Stimulated activated CD4-positive, alpha-beta T cell treated with anti-CD3 and anti-CD28 coated beads, Interleukin-2, amount 100 ng/mL, for 24 hours (primary cell): ENCODE measurements at places on chromosomes 4 and X.

DNA sequence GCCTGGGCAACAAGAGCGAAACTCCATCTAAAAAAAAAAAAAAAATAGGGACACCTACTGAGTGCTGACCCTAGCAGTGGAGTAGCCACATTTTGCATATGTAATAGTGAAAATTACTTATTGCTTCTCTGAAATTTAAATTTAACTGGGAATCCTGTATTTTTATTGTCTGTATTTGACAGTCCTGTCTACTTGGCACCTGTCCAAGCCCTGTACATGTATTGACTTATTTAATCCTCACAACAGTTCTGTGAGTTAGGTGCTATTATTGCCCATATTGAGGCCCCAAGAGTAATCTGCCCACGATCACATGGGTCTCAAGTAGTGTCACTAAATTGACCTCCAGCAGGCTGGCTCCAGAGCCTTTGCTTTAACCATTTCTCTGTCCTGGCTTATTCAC lies 81.6 kb downstream of the WDR19 start:
- DNase-seq: no peak

- no peak for DNase-seq
These were observed 182.7 kb downstream of the ANK2 start for GRCh38 chr4:113232194-113232593.

DNA sequence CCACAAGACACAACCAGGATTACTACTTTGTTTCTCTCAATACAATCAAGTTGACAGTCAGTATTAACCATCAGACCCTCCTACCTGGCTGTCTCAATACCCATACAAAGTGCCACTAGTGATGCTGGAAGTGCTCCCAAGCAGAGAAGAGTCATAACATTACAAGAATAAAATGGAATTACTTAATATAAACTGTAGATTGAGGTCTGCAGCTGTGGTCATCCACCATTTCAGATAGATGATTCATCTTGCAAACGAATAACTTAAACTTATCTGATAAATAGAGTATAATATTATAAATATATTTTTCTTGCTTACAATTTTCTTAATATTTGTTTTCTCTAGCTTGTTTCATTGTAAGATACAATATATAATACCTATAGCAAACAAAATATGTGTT lies 1034.2 kb upstream of the PCDH10 start:
- no peak for DNase-seq

- no peak for DNase-seq
These were observed 20.9 kb upstream of the SOD3 start for GRCh38 chr4:24774452-24774851.

- DNase-seq: no peak
These were observed 107.6 kb upstream of the FAM9B start for GRCh38 chrX:9141496-9141895.

DNA sequence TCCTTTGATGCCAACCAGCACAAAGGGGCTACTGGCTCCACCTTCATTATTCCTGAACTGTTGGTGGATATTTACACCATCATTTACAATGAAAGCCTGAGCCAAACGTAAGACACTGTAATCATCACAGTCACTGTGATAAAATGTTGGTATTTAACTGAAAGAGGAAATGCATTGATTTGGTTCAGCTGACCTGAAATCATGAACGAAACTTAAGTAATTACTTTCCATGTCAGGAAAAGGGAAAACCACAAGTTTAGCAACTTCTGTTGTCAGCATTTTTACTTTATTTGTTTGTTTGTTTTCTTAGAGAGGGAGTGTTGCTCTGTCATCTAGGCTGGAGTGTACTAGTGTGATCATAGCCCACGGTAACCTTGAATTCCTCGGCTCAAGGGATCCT lies 247.8 kb upstream of the FAM47A start:
- DNase-seq: no peak

DNA sequence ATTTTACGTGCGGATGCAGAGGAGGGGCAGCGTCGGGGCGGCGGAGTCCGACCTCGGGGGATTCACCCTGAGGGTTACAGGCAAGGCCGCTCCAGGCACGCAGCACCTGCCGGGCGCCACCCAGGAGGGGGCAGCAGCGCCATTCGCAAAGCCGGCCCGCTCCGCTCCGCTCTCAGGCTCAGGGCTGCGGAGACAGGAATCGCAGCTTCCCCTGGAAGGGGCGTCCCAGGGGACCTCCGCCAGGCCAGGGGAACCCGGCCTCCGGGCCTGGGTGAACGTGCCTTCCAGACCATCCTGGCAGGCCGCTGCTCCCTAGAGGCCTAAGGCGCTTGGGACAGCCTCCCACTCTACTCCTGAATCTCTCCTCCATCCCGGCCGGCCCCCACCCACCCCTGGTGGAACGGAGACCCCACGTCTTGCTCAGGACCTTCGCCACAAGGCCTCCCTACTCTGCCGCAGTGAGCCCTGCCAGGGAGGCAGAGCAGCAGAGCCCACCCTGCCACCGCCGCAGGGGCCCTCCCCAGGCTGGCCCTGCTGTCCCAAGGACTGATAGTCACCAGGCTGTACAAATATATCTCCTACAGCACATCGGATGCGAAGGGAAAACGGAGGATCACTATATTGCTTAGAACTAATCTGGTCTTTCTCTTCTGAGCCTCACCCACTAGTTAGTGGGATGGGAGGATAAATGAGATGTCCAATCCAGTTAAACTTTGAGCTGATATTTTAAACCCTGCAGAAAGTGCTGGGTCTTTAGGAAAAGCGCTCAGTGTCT lies 115.0 kb downstream of the SMIM20 start:
- peak; percentile 83 for DNase-seq

GRCh38 chr4:88702782-88703181 lies 5.2 kb upstream of the NAP1L5 start:
- DNase-seq: no peak

GRCh38 chrX:132023896-132024386 lies 839 bp downstream of the STK26 start:
- DNase-seq: peak; percentile 64

DNA sequence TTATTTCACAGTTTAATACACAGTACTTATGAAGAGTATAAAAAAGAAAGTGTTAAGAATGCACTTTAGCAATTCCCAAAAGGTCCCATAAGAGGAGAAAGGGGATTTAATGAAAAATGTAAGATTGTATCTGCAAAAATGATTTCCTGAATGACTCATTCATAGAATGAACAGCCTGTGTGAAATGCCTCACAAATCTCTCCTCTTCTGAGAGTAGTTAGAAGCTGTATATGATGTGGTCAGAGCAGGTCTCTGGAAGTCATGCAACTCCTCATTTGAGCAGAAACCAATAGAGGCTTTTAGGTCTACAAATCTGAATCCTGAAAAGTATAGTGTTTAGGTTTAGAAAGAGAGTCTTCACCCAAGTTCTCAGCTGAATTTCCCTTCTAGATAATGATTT lies 381.3 kb upstream of the INTU start:
- DNase-seq: no peak

DNA sequence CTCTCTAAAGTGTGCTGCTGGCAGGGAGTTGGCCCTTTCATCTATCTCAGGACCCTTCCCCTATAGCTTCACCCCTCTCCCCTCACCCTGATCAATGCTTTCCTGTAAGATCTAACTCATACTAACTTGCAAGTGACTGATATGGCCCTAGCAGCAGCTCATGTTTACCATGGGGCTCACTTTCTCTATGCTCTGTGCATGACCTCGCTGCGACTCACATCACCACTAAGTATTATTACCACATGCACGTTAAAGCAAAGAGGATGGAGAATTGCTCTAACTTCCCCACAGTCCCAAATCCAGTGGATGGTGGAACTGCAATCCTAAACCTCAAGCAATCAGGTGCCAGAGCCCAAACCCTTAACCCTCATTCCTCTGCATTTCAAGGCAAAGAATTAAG lies 626.6 kb downstream of the MID1IP1 start:
- DNase-seq: peak; percentile 57

GRCh38 chr4:154928640-154929257 lies 147.7 kb downstream of the RBM46 start:
- DNase-seq: no peak

DNA sequence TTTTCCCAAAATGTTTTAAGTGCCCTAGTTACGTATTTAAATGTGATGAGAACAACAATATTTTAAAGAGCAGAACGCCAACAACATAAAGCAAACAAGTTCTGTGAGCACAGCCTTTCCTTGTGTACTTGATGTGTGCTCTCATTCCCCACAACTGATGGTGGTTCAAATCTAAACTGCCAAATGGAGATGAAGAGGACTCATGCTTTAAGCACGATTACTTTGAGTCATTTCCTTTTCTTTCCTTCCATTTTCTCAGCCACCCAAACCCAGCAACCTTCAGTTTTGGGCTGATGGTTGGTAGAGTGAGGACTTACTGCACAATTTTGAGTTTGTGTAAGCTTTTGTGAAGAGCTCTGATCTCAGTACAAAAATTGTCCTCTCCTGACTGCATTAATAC lies 1.7 kb downstream of the NSD2 start:
- DNase-seq: peak; percentile 26

DNA sequence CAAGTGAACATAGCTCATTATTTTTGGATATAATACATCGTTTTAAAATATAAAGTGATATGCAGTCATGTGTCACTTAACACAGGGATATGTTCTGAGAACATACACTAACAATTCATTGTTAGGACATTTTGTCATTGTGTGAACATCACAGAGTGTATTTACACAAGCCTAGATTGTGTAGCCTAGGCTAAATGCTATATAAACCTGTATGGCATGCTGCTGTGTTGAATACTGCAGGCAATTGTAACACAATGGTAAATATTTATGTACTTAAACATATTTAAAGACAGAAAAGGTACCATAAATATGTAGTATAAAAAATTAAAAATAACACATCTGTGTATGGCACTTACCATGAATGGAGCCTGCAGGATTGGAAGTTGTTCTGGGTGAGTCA lies 44.9 kb upstream of the GPRIN3 start:
- no peak for DNase-seq

- DNase-seq: peak; percentile 45
These were observed 464 bp downstream of the RAP1GDS1 start for GRCh38 chr4:98261405-98262291.

DNA sequence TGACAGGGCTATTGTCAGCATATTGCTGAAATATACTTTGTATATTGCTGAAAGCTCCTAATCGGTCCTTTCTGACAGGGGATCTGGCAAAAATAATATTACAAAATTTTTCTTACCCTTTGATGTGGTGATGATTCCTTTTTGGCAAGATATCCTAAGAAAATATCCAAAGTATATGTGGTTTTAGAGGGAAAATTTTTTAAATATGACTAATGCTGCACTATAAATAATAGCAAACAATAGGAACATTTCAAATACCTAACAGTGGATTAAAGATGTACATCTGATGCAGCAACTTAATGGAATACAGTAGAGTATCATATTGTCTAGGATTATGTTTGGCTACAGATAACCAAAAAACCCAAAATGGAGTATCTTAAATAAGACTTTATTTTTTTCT lies 49.6 kb downstream of the RRAGB start:
- DNase-seq: no peak

GRCh38 chr4:8131210-8131609 lies 27.4 kb downstream of the ABLIM2 start:
- no peak for DNase-seq

DNA sequence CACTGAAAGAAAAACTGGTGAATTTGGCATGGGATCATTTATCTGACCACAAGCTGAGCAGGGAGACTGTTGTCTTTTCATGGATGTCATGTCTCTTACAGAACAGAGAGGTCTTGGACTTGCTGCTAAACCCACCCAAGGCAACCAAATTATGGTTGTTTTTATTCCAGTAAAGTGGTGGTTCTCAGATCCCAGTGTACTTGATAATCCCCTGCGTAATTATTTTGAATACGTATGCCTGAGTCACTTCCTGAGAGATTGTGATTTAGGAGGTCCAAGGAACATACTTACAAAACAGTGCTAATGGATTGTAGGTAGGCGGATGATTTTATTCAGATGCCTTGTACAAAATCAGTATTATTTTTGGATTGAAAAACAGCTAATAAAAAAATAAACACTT lies 585.6 kb downstream of the IL1RAPL1 start:
- DNase-seq: no peak

DNA sequence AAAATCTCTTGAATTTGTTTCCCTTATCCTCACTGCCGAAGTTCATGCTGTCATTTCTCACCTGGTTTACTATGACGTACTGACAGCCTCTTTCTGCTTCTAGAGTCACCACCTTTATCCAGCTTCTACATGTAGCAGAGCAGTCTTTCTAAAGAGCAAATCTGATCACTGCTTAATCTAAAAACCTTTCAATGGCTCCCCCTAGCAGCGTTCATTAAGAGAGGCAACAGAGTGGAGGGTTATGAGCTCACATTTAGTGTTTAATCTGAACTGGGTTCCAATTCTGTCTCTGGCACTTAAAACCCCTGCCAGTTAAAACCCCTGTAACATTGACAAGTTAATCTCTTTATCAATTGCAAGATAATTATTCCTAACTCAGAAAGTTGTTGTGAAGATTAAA lies 4.4 kb downstream of the RBPJ start:
- no peak for DNase-seq
